ENCODE measurements at places on chromosomes 12 and 14. TPM values are rescaled to one million over a fixed set of nuclear protein-coding genes. Genes with fewer than 3 reads are reported as not detected.

DNA sequence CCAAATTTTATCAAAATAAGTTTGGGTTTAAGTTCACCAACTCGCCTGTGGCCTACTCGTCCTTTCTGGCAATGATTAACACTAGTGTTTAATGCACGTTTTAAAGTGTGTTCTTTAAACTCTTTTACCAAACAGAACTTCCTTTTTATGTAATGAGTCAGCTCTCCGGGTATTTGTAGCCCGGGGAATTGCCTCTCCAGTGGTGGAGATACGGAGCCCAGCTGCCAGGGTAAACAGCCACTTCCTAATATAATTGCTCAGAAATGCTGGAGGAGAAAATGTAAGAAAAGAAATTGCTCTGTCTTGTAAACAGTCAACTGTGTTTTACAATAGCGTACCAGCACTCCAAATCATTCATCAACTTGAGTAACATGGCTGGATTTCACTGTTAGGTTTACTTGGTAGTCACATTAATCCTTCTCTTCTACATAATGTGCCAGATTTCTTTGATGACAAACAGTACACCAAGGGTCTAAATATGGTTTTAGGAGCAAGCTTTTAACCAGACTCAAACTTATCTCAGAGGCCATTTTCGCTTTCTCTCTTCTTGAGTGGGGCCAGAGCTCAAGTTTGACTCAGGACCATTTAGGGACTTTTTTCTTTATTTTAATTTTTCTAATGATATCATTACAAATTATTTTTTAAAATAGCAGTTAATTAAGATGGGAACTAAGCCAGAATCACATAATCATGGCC is 101.2 kb upstream of the SLC38A2 start:
- no peak for DNase-seq

- DNase-seq, result peak; percentile 25
Observed at GRCh38 chr14:39784461-39784860, 352.2 kb upstream of the FBXO33 start.

DNA sequence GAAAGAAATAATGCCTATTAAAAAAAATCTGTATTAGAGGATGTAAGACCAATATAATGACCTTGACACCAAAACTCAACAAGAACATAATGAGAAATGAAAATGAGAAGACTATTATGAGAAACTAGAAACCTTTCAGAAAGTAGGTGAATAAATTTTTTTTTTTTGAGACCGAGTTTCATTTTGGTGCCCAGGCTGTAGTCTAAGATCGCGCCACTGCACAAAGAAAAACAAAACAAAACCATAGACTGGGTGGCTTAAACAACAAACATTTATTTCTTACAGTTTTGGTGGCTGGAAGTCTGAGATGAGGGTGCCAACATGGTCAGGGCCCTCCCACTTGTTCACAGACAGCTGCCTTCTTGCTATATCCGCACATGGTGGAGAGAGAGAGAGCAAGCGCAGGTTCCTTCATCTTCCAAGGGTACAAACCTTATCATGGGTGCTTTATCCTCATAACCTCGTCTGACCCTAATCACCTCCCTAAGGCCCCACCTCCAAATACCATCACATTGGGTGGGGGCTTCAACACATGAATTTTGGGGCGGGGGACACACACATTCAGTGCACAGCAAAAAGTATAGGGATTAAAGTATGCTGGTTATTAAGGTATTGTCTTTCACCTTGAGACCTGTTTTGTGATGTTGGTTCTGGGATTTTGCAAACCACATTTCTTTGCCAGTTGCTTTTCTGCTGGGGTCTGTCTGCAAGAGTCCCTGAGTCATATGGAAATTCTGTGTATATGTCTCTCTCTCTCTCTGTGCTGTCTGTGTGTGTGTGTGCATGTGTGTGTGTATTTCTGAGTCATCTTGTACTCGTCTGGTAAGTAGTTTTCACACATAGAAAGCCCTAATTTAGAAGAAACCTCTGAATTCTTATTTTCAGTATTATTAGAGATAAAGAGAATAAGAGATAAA is 26.2 kb downstream of the ZCRB1 start:
- DNase-seq, result no peak

Gene AICDA
- 0.11 TPM for total RNA-seq

DNA sequence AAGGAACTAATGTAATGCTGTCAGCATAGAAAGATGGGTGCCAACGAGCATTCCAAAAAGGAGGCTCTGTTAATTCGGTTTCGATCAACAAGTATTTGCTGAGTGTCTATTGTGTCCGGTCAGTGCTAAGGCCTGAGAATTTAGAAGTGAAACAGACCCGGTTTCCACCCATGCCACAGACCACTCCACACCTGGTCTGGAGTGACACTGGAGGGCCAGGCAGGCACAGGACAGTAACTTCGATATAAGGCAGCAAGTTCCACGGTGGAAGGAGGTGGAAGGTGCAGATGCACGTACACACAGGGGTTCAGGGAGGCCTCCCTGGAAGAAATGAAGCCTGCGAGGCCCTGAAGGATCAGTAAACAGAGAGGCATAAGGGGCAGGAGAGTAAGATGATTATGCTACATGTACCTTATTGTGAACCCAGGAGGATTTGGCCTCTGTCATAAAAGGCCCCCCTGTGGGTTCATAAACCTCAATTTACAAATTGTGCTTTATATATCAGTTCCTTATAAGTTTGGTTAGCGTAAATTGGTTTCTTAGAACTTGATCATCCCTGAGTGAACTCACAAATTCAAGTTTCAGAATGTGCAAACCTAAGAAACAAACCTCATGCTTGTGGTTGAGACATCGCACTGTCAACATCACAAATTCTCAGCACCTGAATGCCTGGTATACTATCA is 25.9 kb downstream of the SSH1 start:
- DNase-seq, result no peak

Gene TMEM253
- total RNA-seq, result 0.50 TPM

GRCh38 chr12:89386138-89386537 is 33.8 kb upstream of the DUSP6 start:
- DNase-seq, result no peak

GRCh38 chr12:96210376-96211055 is 16.3 kb downstream of the ELK3 start:
- DNase-seq, result no peak

Gene KRT3
- not detected for total RNA-seq

Gene C1R
- 83.1 TPM for total RNA-seq

DNA sequence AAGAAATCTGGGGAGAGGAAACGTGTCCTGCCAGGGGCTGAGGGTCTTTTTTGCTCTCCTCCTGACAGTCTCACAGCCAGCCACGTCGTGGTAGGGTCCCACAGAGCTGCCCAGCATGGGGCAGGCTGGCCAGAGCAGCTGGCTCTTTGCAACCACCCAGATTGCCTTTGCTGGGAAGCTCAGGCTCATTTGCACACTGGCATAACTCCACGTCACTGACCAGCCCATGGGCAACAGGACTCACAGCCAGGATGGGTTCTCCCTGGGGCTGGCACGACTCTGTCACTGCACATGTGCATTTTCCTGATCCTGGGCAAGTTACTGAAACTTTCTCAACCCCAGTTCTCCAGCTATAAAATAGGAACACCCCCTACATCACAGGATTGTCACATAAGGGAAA is 242.2 kb downstream of the DPF3 start:
- no peak for DNase-seq

- no peak for DNase-seq
Observed at GRCh38 chr12:8449355-8449859, 6.4 kb upstream of the CLEC6A start.

- DNase-seq, result no peak
Observed at GRCh38 chr12:1918081-1918883, at the start of gene CACNA2D4. TSS of gene CACNA2D4 (minus strand) at chr12:1918652. CDS start at chr12:1918473, 179 bp downstream.

- DNase-seq, result no peak
Observed at GRCh38 chr12:54616933-54617680, 17.6 kb downstream of the LACRT start.

- DNase-seq, result no peak
Observed at GRCh38 chr14:83828406-83828805, 1701.5 kb upstream of the FLRT2 start.

Gene MGST1
- 15.1 TPM for total RNA-seq

- DNase-seq, result no peak
Observed at GRCh38 chr14:100030452-100031153, 34.6 kb upstream of the EVL start.

Gene FBRSL1
- total RNA-seq, result 4.1 TPM

GRCh38 chr14:76768671-76769500 is 7.6 kb downstream of the VASH1 start:
- DNase-seq, result no peak

DNA sequence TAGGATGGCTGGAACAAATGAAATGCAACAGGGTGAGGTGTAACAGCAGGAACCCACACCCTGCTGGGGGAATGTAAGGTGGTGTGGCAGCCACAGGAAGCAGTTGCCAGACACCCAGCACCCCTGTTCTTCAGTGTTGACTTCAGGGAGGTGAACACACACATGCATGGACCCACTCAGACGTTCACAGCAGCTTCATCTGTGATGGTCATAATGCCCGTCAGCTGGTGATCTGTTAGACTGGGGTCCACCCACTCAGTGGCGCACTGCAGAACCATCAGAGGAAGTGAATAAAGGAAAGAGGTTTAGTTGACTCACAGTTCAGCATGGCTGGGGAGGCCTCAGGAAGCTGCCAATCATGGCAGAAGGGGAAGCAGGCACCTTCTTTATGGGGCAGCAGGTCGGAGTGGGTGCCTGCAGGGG is 22.7 kb upstream of the TEX22 start:
- DNase-seq, result no peak

DNA sequence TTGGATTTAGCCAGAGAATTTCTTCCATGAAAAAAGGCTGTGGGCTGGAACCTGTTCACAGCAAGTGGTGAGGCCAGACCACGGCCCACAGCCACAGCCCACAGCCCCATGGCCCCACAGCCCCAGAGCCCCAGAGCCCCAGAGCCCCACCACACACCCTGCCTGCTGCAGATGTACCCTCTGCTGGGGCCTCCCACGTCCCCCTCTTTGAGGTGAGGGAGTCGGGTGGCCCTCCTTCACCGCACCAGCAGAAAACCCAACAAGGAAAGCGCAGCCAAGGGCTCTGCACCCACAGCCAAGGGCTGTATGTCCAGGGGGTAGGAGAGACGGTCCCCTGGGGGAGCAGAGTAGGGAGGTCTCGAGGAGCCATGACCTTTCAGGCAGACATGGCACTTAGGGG is 327.5 kb upstream of the DIO3 start:
- DNase-seq, result no peak

Gene INTS13
- 35.0 TPM for total RNA-seq

DNA sequence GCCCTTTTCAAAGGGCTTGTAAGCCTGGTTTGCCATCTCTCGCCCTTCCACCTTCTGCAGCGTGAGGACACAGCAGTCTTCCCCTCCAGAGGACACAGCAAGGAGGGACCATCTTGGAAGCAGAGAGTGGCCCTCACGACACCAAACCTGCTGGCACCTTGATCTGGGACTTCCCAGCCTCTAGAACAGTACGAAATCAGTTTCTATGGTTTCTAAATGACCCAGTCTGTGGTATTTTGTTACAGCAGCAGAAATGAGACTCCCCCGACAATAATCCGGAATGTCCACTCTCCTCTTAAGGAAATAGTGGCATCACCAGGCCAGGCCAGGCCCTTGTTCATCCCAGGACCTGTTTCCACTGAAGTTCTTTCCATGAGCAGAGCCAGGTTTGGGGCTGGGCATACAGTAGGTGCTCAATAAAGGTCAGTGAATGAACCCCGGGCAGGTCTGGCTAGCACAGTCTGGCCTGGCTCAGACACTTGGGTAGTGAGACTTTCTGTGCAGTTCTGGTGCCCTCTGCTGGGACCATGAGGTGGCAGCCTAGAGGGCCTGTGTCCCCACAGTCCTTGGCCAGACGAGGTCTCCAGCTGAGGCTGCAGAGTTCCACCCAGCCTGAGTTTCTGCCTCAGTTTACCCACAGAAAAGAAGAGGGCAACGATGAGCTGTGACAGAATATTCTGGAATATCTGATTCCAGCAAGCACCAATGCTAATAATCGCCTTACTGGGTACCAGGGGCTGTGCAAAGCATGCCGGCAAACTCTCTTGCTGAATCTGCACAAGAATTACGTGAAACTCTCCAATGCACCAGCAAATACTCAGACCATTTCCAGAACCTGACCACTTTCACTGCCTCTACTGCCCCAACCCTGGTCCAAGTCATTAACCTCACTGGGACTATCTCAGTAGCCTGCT is 14.0 kb downstream of the ABCB9 start:
- peak; percentile 48 for DNase-seq

DNA sequence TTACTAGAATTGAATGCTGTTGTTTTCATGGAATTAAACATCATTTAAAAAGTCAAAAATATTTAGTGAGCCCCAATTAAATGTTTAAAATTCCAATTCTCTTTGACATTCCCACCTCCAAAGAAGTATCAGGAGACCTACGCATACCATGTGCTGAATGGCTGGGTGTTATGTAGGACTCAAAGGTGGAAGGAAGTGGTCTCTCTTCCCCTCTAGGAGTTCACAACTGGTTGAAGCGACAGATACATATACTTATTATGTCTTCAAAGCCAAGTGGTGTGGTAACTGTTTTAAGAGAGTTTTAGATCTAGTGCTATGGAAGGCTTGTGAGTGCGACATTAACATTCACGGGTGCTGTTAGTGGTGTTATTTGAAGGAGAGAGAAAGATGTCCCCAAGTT is 464.0 kb downstream of the ATP23 start:
- no peak for DNase-seq

DNA sequence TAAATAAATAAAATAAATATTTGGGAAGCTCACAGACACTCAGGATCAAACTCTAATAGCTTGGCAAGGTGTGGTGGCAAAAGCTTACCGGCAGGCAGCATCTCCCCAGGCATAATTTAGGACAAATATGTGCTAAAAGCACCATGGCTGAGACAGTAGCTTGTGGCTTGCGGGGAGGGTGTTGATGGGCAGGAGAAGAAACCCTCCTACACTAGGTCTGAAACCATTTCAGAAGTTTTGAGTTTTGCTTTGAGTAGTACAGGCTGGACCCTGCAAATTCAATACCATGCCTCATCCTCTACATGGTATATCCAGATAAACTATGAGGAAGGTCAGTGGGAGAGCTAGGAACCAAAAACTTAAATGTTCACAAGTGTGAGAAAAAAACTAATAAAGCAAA is 33.1 kb downstream of the MAP3K9 start:
- no peak for DNase-seq

Gene GNB3
- total RNA-seq, result 2.5 TPM

GRCh38 chr12:121264951-121265515 is 31.5 kb downstream of the CAMKK2 start:
- DNase-seq, result no peak

Gene ZFHX2
- total RNA-seq, result 4.9 TPM

DNA sequence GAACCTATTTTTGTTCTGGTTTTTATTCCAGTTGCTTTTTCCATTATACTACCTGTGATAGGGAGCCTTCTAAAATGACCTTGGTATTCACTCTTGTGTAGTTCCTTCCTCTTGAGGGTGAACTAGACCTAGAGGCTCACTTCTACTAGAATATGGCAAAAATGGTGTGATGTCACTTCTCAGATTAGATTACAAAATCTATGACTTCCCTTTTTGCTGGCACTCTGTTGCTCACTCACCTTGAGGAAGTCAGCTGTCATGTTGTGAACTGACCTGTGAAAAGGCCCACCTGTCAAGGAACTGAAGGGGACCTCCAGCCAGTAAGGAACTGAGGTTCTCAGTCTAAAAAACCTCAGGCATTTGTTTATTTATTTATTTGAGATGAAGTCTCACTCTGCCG is 5.7 kb downstream of the MIPOL1 start:
- no peak for DNase-seq

- DNase-seq, result no peak
Observed at GRCh38 chr14:23040100-23040499, 1.9 kb upstream of the PSMB11 start.

GRCh38 chr14:102795060-102795925 is 18.0 kb downstream of the TRAF3 start:
- DNase-seq, result no peak

Gene BDKRB1
- 0.28 TPM for total RNA-seq

GRCh38 chr14:59483363-59483762 is 845 bp downstream of the L3HYPDH start:
- DNase-seq, result peak; percentile 45

Gene PSMA6
- 167 TPM for total RNA-seq

All from spinal cord (tissue), 10 donors.